Activated CD8-positive, alpha-beta memory T cell treated with anti-CD3 and anti-CD28 coated beads for 48 hours (primary cell): ENCODE measurements at places on chromosomes 1 and 21.

DNA sequence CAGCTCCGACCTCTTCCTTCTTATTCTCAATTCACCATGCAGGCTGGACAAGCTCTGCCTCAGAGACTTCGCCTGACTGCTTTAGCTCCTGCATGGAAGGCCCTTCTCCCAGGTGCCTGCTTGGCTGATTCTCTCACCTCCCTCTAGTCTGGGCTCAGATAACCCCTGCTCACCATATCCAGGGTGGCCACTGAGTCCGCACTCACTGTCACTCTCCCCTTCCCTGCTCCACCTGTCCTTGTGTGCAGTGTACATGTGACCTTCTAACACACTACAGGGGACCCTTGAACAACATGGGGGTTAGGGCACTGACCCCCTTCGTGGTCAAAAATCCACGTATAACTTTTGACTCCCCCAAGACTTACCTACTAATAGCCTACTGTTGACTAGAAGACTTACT, 14.4 kb upstream of the GALNT2 start:
- no peak for DNase-seq

GRCh38 chr1:41618871-41619270, 134.4 kb upstream of the EDN2 start:
- no peak for DNase-seq

DNA sequence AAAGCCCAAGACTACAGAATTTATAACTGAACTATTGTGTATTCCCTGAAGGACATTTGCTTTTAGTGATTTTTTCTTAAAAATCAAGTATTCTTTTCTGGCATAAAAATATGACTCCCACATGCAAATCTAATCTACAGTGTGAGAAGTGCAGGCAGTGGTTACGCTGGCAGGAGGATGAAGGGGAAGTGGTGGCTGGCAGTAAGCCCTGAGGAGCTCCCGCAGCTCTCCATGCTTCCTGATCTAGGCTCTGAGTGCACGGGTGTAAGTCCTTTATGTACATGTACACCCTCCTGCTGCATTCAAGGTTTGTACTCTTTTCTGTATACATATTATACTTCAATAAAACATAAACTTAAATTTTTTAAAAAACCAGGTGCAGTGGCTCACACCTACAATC, 67.5 kb upstream of the PRDX6 start:
- no peak for DNase-seq

DNA sequence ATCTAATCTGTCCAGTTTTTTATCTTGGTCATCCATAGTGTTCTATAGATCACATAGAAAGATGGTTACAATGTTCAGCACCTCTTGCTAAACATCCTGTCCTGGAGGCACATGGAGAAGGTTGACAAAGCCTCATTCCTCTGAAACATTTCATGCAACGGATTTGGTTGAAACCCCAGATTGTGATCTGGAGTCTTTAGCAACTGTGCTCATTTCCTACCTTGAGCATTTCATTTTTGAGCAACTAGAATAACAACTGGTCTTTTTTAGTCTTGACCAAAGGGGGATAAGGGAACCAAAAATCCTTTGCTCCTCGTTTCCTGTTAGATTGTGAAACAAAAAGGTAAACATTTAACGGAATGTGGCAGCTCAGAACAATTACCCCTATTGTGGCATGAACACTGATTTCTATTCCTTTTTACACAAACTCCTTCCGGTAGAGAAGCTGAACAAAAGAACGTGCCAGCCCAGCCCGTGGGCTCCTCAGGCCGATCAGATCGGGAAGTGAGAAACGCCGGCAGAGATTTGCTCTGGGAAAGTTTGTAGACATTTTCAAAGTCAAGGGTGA, 94.7 kb upstream of the ERRFI1 start:
- no peak for DNase-seq

DNA sequence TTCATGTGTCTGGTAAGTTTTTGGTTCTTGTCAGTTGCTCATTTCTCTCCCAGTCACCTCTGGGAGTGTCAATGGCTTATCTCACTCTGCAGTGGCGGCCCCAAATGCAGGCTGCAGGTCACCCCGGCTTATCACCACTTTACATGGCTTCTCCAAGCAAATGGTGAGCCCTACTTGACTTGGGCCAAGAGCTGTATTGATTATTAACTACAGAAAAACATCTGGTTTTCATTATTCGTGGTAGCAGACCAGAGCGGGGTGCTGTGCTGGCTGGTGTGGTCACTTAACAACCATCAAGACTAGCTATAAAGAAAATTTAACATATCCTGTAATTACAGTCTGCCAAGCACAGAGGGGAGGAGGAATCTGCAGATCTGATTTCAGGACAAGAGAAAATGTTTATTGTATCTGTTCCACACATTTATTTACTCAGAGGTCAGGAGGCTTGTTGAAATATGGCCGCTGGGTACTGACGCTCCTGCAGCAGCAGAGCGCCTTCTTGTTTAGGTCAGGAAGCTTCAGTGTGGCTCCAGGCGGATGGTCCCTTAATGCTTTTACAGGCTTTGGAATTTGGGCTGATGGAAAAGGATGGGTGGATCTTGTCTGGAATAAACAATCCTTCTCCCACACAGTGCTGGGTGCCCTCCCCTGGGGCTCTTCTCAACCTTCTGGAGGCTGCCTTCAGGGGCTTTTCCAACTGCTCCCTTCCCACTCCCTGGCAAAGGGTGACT, 87.8 kb downstream of the HLX start:
- no peak for DNase-seq

- DNase-seq, result no peak
Measured at GRCh38 chr1:15592285-15592684, 7.4 kb upstream of the AGMAT start.

- DNase-seq, result no peak
Measured at GRCh38 chr1:205668951-205669340, 11.4 kb downstream of the SLC45A3 start.

- no peak for DNase-seq
Measured at GRCh38 chr1:25039229-25039628, 109.2 kb upstream of the RUNX3 start.

DNA sequence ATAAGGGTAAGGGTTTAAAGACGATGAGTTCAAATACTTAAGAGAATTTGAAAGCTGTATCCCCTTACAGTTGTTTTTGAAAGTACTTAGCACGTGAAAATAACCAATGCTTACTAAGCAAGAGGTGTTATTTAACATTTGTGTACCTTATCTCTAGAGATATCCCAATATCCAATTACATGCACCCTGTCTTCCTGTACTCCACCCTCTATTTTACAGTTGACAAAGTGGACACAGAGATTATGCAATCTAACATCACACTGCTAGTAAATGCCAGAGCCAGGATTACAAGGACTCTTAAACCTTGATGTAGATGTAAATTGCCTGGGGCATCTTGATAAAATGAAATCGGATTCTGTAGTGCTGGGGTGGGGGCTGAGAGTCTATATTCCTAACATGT, 72.0 kb downstream of the GDAP2 start:
- DNase-seq, result no peak

DNA sequence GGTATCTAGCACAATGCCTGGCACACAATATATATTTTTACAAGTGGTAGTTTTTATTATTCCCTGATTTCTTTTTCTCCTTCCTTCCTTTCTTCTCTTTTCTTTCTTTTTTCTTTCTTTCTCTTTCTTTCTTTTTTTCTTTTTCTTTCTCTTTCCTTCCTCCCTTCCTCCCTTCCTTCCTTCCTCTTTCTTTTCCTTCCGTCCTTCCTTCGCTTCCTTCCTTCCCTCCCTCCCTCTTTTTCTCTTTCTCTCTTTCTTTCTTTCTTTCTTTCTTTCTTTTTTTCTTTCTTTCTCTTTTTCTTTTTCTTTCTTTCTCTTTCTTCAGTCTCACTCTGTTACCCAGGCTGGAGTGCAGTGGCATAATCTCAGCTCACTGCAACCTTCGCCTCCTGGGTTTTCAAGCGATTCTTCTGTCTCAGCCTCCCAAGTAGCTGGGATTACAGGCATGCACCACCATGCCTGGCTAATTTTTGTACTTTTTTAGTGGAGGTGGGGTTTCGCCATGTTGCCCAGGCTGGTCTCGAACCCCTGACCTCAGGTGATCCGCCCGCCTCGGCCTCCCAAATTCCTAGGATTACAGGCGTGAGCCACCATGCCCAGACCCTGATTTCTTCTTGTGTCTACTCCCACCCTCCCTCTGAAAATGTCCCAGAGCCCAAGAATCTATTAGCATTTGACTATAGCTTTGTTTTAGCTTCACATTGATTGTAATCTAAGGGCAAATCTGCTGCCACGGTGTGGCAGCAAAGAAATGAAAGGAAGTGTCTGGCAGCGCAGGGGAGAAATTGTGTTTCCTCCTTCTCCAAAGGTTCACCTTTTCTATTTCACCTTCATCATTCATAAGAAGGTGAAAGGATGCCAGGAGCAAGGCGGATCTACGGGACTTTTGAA, 19.9 kb upstream of the ABCB10 start:
- DNase-seq, result no peak

GRCh38 chr1:38029081-38029681, 16.6 kb downstream of the UTP11 start:
- no peak for DNase-seq

- DNase-seq, result no peak
Measured at GRCh38 chr1:34342334-34342733, 165.6 kb downstream of the C1orf94 start.

GRCh38 chr21:22250355-22250754, 1252.1 kb downstream of the NCAM2 start:
- no peak for DNase-seq

- no peak for DNase-seq
Measured at GRCh38 chr1:58966103-58966916, 182.5 kb upstream of the JUN start.

DNA sequence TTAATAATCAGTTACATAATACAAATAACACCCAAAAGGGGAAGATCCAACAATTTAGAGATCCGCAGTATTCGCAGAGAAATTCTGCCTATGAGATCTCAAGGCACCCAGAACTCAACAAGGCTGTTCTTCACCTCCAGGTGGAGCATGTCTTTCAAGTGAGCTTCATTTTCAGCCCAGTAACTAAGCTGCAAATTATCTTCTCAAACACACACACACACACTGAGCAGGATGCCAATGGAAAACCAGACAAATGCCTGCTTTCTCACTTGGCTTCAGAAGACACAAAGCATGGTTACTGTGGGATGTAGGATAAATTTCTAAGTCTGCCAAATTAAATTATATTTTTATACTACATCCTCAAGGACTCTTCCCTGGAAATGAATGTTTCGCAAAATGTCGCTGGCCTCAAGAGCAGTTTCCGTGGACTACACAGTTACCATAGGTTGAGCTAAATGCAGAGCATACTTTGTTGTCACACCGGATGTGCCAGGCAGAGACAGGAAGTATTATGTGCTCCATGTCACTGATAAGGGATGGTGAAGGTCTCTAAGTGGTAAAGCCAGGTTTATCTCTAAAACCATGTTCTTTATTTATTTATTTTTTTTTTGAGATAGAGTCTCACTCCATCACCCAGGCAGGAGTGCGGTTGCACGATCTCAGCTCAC, 30.3 kb downstream of the UBR4 start:
- DNase-seq, result no peak

- DNase-seq, result no peak
Measured at GRCh38 chr1:76269155-76269554, 194.6 kb downstream of the ST6GALNAC3 start.

GRCh38 chr21:30831194-30831765, 1.7 kb upstream of the KRTAP7-1 start:
- DNase-seq, result no peak

- DNase-seq, result no peak
Measured at GRCh38 chr1:220369511-220369910, 97.3 kb upstream of the RAB3GAP2 start.

- DNase-seq, result no peak
Measured at GRCh38 chr1:240649733-240650721, 38.1 kb upstream of the GREM2 start.
